Hematopoietic multipotent progenitor cell treated with erythropoietin and hydrocortisone succinate and interleukin-3 and kit ligand, for 15 days (in vitro differentiated cells): ENCODE measurements at places on chromosomes 5 and 9.

- DNase-seq, result no peak
Observed at GRCh38 chr5:32195265-32195664, 21.1 kb upstream of the GOLPH3 start.

- no peak for DNase-seq
Observed at GRCh38 chr9:22159586-22159985, 150.5 kb upstream of the CDKN2B start.

GRCh38 chr5:142132916-142133315 lies 24.3 kb downstream of the NDFIP1 start:
- peak; percentile 81 for DNase-seq

GRCh38 chr9:31320494-31320893 lies 1063.9 kb upstream of the ACO1 start:
- no peak for DNase-seq

DNA sequence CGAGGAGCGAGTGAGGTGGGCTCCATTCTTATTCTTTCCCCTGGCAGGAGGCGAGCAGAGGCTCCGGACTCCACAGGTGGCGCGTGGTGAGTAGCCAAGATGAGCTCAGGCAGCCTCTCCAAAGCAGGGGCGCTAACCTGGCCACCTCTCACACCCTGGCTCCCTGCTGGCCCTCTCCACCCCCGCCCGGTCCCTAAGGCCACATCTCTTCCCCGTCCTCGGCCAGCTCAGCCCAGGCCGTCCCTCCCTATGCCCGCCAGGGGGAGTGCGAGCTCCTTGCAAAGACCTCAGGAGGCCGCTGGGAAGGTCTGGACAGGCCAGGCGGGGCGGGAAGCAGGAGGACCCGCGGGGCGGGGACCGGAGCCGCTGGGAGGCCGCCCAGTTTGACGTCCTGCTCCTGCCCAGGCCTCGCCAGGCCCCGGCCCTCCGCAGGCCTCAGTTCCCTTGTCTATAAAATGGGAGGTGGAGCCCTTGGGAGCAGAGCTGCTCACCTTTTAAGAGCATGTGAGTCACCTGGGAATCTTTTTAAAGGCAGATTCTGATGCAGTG lies 46.3 kb upstream of the GGTA1 start:
- DNase-seq, result peak; percentile 74

GRCh38 chr9:2469681-2470221 lies 151.8 kb upstream of the VLDLR start:
- no peak for DNase-seq

DNA sequence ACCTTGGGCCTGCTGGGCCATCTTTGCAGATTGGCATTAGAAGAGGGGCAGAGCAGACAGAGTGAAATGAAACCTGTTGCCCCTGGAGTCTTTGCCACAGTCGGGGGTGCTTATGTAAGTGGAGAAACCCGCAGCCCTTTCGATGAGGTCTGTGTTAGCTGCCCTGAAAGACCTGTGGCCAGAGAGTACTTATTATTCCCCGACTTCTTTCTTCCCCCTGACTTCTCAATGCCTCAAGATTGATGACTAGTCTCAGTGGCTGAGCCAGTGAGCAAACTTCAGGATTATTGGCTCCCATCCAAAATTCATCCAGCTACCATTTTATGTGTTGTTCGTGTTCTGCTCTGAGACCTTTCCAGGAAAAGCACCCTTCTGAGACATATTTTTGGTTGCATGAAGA lies 7.6 kb downstream of the NTRK2 start:
- DNase-seq, result no peak

DNA sequence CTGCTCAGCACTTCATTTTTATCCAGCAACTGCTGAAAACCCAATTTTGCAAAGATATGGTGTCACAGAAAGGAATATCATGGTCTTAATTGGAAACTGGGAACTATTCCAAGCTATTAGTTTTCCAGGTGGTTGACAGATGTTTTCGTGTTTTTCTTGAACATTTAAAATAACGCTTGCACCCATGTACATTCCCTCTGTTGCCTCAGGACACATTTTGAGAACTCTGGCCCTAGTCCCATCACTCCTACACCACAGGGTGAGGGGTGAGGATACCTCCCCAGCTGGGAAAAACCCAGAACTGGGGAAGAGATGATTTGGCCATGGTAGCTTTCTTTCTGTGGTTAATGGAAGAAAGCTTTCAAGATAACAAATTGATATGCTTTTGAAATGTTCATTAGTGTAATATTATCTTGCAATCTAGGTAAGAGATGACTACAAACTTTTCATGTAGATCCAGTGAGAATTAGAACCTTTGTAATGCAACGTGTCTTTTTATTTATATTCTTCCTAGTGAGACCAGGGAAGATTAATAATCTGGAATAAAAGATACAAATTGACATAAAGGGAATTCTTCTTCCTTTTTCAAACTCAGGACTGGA lies 627.0 kb downstream of the RAB3C start:
- DNase-seq, result no peak

DNA sequence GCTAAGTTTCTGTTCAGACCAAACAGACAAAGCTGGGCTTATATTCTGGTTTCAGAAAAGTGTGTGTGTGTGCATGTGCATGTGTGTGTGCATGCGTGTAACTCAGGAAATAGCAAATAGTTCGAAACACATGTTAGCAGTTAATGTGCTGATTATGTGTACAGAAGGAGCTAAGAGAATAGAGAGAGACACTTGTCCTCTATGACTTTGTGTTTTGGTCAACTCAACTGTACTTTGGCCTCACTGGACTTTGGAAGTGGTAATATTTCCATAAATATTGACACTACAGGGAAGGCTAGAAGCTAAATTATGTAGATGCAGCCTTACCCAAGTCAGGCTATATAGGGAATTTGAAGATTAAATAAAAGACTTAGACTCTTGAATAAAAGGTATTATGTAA lies 155.5 kb downstream of the RAB3C start:
- no peak for DNase-seq

DNA sequence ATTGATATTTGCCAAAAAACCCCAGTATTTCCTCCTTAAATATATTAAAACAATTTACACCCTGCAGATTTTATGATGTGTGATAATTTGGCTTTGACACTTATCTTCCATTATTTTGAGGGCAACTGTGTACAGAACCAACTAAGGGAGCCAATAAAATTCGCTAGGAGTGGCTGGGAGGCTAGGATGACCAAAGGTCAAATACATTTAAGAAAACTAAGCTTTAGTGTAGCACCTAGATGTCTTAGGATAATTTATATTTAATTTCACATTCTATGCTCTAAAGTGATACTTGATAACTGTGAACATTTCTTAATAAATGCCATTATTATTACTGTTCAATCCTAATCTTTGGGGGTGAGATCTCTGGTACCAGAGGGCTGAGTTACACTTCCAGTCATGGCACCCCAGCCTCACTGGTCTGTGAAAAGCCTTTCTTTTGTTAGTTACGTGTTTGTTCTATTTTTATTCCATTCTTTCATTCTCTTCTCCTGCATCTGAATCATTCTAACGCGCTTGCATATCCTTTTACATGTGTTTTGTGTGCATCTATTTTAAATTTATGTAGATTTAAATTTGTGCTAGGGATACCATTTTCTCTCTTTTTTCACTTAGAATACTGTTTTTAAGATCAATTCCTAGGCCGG lies 19.1 kb downstream of the MSANTD3 start:
- no peak for DNase-seq

- DNase-seq, result no peak
Observed at GRCh38 chr9:86178503-86178902, 79.1 kb upstream of the GOLM1 start.

GRCh38 chr5:137262818-137263217 lies 236.3 kb downstream of the SPOCK1 start:
- DNase-seq, result no peak

DNA sequence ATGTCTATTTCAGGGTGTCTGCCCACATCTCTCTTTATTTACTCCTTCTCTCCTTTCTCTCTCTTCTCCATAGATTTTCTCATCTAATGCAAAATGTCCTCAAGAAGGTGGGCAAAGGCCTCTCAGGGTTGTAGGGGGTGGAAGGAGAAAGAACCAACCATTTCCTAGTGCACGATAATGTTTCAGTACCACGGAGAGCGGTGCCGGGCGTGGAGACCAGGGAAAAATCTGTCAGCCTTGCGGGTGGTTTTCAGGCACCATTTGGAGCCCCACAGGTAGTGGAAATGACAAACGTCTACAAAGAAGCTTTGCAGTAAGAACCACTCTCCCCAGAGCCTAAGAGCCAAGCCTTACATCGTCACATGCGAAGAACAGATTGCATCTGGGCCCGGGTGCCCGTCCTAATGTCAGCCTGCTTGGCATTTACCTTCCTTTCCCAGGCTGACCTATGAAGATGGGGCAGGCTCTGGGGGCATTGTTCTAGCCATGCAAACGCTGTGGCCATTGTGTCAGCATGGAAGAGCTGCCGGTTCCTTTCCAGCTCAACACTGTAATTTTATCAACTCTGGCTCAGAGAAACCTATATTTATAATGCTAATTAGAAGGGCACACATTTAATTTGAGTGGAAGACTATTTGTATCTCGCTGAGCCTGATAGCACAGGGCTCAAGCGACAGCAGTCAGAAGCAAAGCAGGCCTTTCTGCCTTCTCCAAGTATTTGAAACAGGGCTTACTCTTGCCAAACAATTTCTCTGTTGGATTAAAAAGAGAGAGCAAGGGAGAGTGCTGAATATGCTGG lies 430.1 kb upstream of the WWC1 start:
- no peak for DNase-seq
